HS-27A (cell line): ENCODE measurements at places on chromosomes 1 and 21.

DNA sequence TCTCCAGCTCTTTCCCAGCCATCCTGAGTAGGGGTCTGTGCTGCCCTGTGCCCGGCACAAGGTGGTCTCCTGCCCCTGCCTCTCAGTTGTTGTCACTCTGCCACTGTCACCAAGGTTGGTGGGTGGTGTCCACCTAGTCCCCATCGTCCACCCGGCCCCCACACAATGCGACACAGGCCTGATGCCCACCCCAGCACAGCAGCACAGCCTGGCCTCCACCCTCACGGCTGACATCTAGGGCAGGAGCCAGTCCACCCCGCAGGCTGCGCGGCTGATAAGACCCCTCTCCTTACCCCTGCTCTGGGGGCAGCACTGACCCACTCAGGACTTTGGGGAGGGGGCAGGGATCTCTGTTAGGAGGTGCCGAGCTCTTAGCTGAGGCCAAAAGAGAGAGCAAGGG is 198.3 kb downstream of the LIPI start:
- no peak for DNase-seq

DNA sequence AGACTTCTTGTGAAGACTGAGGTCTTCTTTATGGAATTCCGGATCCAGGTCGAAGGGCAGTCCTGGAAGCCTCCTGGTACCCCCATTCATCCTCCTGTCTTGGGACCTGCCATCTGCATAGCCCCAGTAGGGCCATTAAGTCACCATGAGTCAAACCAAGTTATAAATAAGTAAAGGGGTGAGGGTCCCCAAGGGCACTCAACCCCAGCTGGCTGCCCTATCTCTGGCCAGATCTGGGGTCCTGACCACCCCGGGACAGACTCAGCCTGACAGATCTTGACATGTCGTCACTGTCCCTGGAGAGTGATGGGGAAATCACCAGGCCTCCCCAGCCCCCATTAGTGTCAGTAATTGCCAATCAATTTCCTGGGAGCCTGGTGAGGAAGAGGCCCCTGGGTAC is 108.7 kb downstream of the EPHB2 start:
- DNase-seq = no peak

GRCh38 chr1:97053268-97053667 is 331.7 kb downstream of the PTBP2 start:
- DNase-seq = no peak

DNA sequence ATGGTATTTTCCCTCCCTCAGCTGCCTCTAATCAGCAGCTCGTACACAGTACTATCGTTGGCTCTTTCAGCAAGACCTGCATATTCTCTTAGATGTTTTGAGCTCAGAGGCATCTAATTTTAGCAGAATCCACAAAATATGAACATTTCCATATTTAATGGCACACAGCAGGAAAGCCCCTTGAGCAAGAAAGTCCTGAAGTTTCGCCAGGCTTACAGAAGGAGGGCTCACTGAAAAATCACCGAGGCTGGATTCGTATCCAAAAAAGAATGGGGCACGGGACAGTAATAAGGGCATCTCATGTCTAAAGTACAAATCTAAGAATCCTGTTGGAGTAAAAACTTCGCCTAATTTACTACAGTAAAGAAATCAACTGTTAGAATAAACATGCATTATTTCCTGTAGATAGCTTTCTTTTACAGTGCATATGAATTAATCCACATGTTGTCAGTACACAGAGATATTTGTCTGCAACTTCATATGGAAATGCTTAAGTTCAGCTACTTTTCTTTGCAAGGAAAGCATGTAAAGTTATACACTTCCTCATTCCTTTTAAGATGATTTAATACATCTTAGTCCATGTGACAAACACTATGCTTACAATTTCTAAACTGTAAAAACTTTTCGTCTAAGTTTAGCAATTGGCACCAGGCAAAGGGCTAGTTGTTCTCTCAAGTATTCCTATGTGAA is 1205.3 kb upstream of the ADGRL4 start:
- no peak for DNase-seq

- no peak for DNase-seq
Observed at GRCh38 chr21:25501462-25501861, 105.8 kb downstream of the MRPL39 start.

GRCh38 chr1:59404796-59405195 is 107.9 kb downstream of the FGGY start:
- no peak for DNase-seq
